ENCODE measurements at places on chromosomes 7 and 10.

- ATAC-seq: no peak
Observed at GRCh38 chr10:103912759-103913158, 5.2 kb downstream of the STN1 start.

GRCh38 chr7:131803816-131804215 is 247.4 kb upstream of the PODXL start:
- no peak for ATAC-seq

DNA sequence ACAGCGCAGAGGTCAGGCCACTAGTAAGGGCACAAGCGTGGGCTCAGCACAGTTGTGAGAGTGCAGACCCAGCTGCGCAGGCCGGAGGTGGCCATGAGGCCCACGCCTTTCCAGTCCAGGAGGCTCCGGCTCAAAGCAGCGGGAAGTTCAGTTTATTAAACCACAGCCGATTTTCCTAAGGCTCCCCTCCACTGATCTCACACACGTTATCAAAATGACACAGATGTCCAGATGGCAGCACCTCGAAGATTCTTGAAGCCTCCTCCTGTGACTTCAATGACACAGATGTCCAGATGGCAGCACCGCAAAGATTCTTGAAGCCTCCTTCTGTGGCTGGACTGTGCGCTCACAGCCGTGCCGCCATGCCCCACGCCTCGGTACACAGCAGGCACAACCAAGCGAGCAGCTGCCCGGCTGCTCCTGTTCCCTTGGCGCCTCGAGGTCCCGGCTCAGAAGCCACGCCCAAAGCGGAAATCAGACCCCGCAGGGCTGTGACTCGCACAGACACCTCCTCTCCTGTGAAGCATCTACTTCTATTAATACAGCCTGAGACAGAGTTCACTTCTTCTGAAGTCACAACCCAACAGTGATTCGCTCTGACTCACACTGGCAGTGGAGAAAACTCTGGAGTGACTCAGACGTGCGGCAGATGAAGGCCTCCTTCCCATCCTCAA is 122.7 kb downstream of the MAD1L1 start:
- peak; percentile 100 for ATAC-seq

- no peak for ATAC-seq
Observed at GRCh38 chr10:132329565-132330485, 2.2 kb upstream of the LRRC27 start.

DNA sequence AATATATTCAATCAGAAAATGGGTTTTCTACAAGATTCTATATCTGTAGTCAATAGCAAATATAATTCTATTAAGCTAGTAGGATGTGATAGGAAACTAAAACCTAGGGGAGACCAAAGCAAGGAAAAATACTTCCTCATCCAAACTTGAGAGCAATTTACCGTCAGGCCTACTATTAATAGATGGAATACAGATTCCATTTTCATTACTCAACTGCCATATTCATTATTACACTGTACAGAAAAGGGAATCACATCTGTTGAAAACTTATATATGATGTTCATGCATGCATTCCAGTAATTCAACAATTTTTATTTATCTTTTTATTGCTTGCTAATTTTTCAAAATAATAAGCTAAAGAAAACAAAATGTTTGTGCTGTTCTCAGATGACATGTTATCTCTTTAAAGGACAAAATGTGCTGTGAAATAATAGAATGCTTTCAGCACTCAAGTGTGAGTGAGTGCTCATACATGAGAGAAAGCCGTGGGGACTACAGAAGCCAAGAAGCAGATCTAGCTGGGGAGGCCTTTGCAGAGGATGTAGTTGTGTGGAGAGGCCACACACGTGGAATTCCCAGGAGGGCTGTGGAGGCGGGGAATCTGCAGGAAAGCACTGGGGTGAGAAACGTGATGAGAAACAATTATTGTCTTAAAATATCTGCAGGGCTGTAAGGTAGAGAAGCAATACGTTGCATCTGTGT is 110.0 kb downstream of the EGFR start:
- no peak for ATAC-seq

GRCh38 chr10:97001183-97001991 is 169.3 kb downstream of the LCOR start:
- ATAC-seq: no peak

DNA sequence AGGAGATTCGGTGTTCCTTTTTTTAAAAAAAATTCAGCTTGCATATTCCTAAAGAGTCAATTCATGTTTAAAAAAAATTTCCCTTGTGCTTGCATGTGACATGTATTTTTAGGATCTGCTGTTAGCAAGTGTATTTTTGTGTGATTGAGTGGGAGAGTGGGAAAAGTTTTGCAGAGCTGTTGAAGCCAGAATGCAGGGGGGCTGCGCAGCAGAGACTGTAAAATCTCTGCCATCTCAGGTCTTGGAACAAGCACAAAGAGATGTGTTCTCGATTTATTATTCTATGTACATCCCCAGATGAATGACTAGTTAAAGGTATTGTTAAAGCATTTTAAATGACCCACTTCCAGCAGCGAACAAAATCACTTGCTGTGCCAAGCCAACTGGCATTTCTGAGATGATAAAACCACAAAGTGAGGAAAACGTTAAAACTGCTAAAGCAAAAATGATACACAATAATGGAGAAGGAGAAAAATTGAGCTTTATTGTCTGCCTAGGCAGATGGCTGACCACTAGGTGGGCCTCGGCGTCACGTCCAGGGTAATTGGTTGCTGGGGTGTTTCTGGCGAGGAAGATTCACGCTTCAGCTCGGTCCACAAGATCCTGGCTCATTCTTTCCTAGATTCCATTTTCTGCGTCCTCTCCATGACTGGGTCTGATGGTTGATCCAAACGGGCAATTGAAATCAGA is 67.0 kb upstream of the ATRNL1 start:
- ATAC-seq: no peak

DNA sequence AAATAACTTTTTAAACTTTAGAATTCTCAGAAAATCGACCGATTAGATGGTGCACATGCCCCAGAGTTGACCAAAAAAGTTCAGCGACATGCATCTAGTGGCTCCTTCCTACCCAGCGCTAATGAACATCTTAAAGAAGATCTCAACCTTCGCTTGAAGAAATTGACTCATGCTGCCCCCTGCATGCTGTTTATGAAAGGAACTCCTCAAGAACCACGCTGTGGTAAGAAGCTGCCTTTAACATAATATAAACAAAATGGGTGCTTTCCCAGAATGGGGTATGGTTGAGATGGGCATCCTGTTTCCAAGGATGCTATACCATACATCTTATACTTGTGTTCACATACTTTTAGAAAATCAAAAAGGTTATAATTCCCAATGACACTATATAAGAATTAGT is 24.6 kb downstream of the GLRX3 start:
- ATAC-seq: no peak

- ATAC-seq: peak; percentile 90
Observed at GRCh38 chr7:130838738-130839137, 104.7 kb upstream of the KLF14 start.

- no peak for ATAC-seq
Observed at GRCh38 chr10:128526791-128527375, 400.7 kb upstream of the MKI67 start.

DNA sequence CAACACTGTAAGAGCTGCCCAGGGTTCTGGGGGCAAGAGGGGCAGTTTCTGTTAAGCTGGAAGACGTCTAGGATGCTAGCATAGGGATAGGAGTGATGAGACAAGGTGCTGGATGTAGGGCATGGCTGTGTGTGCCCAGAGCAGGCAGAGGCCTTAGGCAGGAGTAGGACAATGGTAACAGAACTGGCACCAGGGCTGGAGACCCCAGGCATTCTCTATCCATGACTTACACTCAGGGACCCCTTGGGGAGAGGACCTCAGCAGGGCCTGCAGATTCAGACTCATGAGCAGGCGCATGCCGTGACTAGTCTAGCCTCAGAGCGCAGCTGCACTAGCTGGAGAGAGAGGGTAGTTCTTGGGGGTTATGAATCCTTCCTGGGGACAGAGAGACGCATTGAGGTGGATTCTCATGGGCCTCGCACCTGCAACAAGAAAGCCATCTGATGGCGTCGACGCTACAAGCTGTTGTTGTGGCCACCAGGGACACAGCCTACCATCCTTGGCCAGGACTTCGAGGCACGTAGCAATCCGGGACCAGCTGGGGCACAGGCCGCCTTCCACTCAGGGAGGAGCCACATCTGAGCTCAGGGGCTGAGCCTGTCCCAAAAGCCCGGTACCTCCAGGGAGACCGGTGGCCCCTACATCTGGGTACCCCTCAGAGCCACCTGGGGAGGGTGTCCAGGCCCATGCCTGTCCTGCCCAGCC is 474.1 kb downstream of the PTPRN2 start:
- ATAC-seq: no peak

All from activated CD4-positive, CD25-positive, alpha-beta regulatory T cell treated with anti-CD3 and anti-CD28 coated beads, Interleukin-2, amount 50 U/mL, for 24 hours (primary cell).